ENCODE measurements at places on chromosomes 11 and 22. TPM values are rescaled to one million over a fixed set of nuclear protein-coding genes. Genes with fewer than 3 reads are reported as not detected.

SLC22A6 gene
- not detected for total RNA-seq

ACRV1 gene
- total RNA-seq = not detected

MPZL2 gene
- 78.2 TPM for total RNA-seq

MUC6 gene
- total RNA-seq = not detected

DDTL gene
- total RNA-seq = 0.25 TPM

PVALB gene
- total RNA-seq = not detected

DNAJB13 gene
- not detected for total RNA-seq

GUCY1A2 gene
- total RNA-seq = 0.13 TPM

ACTN3 gene
- 0.06 TPM for total RNA-seq

FADS2 gene
- total RNA-seq = 52.3 TPM

CBX6 gene
- 17.2 TPM for total RNA-seq

TSSK2 gene
- not detected for total RNA-seq

OR2D2 gene
- 0.19 TPM for total RNA-seq

MOV10L1 gene
- total RNA-seq = 7.9 TPM

OSBP2 gene
- 3.9 TPM for total RNA-seq

EWSR1 gene
- 136 TPM for total RNA-seq

C11orf87 gene
- total RNA-seq = not detected

OR5B21 gene
- not detected for total RNA-seq

TCN2 gene
- total RNA-seq = 25.6 TPM

ASCC2 gene
- 18.1 TPM for total RNA-seq

RAG1 gene
- total RNA-seq = 1.4 TPM

LINC01488 gene
- not detected for total RNA-seq

RNF169 gene
- 21.4 TPM for total RNA-seq

MS4A6E gene
- not detected for total RNA-seq

Data from bladder microvascular endothelial cell (primary cell).